ENCODE measurements at places on chromosomes 2 and 18.

DNA sequence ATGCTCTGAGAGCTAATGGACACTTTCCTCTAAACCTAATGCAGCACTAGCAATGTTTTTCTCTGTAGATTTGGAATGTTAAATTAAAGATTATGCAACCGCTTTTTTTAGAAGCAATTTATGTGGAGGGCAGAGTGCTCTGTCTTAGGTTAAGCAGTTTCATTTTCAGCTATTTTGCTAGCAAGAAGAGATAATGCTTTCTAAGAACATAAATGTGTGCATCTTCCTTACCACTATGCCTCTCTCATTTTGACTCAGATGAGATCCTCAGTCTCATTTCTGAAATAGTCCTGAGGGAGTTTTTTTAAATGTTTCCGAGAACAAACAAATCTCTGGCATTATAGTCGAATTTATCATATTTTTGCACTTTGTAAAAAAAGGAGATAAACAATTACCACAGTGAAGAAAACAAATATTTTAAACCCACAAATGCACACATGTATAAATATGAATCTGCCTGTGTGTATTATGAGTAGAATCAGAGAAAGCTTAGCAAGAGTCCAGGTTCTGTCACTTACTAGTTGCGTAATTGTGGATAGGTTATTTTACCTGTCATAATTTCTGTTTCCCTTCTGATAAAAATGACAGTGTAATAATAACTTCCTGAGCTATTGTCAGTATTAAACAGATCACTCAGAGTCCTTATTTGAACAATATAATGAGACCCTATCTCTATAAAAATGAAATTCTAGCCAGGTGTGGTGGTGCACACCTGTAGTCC lies 207.7 kb upstream of the CRIM1 start:
- no peak for DNase-seq

- DNase-seq, result no peak
Observed at GRCh38 chr2:10831400-10831985, 18.9 kb upstream of the PDIA6 start.

- DNase-seq, result peak; percentile 31
Observed at GRCh38 chr2:37323781-37324535, 675 bp downstream of the PRKD3 start.

GRCh38 chr18:49170925-49171505 lies 220.2 kb upstream of the SMAD7 start:
- no peak for DNase-seq

- no peak for DNase-seq
Observed at GRCh38 chr2:46164529-46165301, 132.5 kb upstream of the EPAS1 start.

Measured in T-helper 17 cell (primary cell).